ENCODE measurements at places on chromosomes 13 and 19. TPM values are rescaled to one million over a fixed set of nuclear protein-coding genes. Genes with fewer than 3 reads are reported as not detected.

Gene TRMT1
- total RNA-seq, result 20.5 TPM

Gene CKM
- total RNA-seq, result 25.6 TPM

Gene ALOX5AP
- total RNA-seq, result 2.3 TPM

Gene SPIB
- total RNA-seq, result not detected

Gene PLK5
- total RNA-seq, result not detected

Gene LPAR2
- total RNA-seq, result 2.7 TPM

Measured in right lobe of liver (tissue), 6 donors.